Epithelial cell of proximal tubule (primary cell): ENCODE measurements at places on chromosomes 12 and 14. TPM values are rescaled to one million over a fixed set of nuclear protein-coding genes. Genes with fewer than 3 reads are reported as not detected.

- DNase-seq, result no peak
Measured at GRCh38 chr12:121729021-121729420, 16.5 kb downstream of the TMEM120B start.

DNA sequence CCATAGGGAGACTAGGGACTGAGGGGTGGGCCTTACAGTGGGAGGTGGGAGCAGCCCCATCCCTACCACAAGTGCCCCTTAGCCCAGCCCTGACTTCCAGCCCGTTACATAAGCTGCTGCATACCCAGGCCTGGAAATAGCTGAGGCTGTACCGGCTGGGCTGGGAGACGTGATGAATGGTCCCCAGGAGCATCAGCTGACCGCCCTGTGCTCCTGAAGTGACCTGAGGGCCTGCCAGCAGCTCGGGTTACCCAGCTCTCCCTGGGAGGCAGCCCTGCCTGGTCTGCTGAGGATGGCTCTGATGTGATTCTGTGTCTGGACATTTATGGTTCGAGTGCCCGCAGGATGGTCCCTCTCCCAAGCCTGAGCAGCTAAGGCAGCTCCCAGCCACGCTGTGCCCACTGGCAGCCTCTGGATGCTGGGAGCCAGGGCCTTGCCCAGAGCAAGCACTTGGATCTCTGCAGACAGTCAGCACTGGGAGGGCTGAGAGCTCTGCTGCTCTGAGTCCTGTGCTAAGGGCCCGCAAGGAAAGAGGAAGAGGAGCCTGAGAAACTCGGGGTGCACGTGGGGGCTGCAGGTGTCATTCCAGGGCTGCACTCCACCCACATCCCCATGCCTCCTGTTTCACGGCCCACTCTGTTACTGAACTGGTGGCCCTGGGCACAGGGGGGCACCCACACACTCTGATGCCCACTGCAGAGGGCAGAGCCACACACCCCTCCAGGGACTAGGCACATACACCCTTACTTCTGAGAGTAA, 20.5 kb downstream of the TAMALIN start:
- no peak for DNase-seq

DNA sequence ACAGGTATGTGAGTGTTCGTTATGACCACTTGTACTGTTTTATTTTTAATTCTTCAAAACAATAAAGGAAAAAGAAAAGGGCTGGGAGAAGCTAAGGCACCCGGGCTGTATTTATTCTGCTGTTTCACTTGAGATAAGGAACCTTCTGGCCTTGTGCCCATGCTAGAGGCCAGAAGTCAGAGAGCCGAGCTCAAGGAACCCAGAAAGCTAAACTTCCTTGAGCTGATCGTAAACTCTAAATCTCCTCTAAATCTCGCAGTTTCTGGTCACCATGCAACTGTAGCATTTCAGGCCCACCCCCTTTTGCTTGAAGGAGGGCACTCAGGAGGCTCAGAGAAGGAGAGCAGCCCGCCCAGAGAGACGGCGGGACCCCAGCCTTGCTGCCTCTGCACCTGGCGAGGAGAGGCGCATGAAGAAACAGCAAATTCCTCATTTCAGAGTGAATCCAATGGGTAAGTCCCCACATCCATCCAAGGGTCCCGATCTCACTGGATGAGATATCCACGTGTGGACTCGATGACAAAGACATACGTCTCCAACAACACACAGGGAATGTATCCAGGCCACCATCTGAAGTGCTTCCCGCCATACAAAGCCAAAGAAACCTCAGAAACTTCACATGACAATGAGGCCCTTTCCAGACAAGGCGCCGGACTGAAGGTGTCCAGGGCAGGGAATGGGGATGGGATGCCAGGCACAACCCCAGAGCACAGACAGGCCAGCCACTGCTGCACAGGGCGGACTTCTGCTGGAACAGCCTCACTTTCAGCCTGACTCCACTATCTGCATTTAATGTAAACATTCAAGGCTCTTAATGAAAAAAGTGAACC, 14.6 kb downstream of the CCDC88C start:
- no peak for DNase-seq

- no peak for DNase-seq
Measured at GRCh38 chr12:75157385-75157784, 52.3 kb downstream of the KCNC2 start.

Gene SAMD15
- total RNA-seq, result 0.40 and 0.58 TPM in 2 replicates

Gene C14orf93
- total RNA-seq, result 6.0 and 9.4 TPM in 2 replicates

Gene MYO1A
- total RNA-seq, result 0.07 TPM in 1 of 2 replicates, not detected in the other

Gene NEUROD4
- total RNA-seq, result not detected in 2 replicates

Gene MYF5
- not detected in 2 replicates for total RNA-seq
